ENCODE measurements at places on chromosomes 12 and 14.

DNA sequence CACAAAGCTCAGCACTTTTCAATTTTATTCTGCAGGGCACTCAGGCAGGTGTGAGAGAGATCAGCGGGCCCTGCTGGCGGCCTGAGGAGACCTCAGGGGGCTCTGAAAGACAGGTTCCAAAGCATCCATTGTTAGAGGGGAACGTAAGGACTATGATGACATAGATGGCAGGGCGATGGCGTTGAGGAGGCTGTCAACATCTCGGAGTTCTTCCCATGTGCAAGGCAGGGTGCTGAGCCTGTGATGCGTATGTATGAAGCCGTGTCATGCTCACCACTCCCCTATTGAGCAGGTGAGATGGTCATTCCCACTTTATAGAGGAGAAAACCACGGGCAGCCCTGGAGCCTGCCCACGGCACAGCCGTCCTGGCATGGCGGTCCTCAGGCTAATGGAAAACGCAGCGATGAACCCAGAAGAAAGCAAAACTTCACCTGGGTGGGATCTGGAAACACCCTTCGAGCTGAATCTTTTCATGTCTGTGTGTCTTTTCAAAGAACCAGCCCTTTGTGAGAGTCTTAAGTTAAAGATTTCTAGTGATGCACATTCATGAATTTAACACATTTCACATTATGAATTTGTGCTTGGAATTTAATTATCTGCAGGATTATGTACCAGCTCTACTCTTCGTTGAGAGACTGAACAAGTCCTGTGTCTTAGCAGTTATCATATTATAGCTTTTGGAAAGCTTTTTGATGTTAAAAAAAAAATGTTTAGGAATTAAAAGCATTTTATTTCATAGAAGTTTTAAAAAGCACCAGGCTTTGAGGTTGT lies 64.7 kb downstream of the RIMBP2 start:
- no peak for DNase-seq

DNA sequence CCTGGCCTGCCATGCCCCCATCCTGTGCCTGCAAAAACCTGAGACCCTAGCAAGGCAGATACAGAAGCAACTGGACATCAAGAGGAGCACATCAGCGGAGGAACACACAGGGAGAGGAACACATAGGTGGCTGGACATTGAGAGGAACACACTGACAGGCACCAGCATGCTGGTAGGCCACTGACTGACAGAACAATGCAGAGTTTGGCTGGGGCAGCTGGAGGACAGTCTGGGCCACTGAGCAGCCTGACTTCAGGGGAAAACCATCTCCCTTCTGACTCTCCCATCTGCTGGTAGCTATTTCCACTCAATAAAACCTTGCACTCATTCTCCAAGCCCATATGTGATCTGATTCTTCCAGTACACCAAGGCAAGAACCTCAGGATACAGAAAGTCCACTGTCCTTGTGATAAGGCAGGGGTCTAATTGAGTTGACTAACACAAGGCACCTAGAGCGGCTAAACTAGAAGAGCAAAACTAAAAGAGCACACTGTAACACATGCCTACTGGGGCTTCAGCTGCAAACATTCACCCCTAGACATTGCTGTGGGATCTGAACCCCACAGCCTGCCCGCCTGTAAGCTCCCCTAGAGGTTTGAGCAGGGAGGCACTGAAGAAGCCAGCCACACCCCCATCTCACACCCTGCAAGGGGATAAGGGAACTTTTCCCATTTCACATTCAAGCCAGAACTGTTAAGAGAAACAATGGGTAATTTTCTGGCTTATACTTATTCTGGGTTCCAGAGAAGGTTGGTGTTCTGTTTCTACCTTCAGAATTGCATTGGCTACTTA lies 22.1 kb downstream of the CLECL1 start:
- DNase-seq: no peak

GRCh38 chr12:85633491-85633890 lies 202.7 kb downstream of the RASSF9 start:
- DNase-seq: no peak

DNA sequence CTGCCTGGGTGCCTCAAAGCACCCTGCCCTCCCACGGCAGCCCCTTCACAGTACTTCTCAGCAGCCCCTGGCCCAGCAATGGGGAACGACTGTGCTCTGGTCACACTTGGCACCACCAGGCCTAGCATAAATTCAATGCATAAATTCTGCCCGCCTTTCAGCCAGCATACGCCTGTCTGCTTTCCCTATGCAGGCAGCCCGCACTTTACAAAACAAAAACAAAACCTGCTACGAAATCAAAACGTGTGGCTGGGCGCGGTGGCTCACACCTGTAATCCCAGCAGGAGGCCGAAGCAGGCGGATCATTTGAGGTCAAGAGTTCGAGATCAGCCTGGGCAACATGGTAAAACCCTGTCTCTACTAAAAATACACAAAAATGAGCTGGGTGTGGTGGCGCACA lies 33.5 kb downstream of the SNRNP35 start:
- DNase-seq: no peak

GRCh38 chr14:104687601-104688504 lies 1.6 kb upstream of the INF2 start:
- DNase-seq: no peak

DNA sequence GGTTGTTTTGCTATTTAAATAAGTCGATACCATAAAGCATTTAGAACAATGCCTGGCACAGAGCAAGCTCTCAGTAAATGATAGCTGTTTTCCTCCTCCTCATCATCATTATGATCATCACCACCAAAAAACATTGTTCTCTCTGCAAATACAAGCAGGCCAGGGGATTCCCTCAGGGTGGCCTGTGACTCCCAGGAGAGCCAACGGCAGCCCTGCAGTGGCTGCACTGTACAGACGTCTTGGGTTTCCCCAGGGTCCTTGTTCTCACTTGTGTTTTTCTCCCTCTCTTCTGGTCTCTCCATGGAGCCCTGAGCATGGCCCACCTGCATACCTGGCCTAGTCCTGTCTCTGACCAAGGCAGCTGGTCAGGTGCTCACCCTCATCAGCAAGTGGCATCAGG lies 290.9 kb upstream of the PWP1 start:
- DNase-seq: no peak

- DNase-seq: no peak
These were observed 151.5 kb upstream of the GSC start for GRCh38 chr14:94921456-94921855.

GRCh38 chr14:65373671-65374039 lies 38.9 kb upstream of the FUT8 start:
- no peak for DNase-seq

GRCh38 chr14:94460631-94461416 lies 8.2 kb upstream of the SERPINA11 start:
- no peak for DNase-seq

- DNase-seq: no peak
These were observed 486.0 kb downstream of the BCAT1 start for GRCh38 chr12:24462946-24463345.

DNA sequence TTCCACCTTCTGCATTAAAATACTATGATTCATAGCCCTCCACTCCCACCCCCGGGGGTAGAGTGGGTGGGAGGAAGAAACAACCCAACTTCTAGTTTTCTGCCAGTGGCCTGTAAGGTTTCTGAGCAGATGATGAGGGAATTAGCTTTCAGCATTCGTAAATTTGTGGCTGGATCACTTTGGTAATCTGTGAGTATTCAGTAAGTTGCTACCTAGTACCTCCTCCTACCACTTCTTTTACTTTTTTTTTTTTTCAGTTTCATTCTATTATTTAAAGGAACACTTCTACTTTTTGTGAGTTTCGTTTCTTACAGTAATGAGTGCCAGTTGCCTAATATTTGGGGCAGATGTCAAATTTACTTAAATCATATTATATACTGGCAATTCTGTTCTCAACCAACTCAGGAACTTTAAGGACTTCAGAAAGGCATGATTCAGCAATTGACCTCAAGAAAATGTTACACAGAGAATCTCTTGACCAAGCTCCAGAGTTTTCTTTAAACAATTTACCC lies 42.4 kb upstream of the EMP1 start:
- DNase-seq: no peak

- no peak for DNase-seq
These were observed 255.3 kb downstream of the BMP4 start for GRCh38 chr14:53701108-53701875.

- no peak for DNase-seq
These were observed 70.8 kb downstream of the SCN8A start for GRCh38 chr12:51661836-51662235.

- no peak for DNase-seq
These were observed 1.4 kb upstream of the SOX5 start for GRCh38 chr12:23950775-23951451.

GRCh38 chr12:5907807-5908206 lies 37.3 kb downstream of the ANO2 start:
- no peak for DNase-seq

- DNase-seq: no peak
These were observed 2.3 kb downstream of the ATXN7L3B start for GRCh38 chr12:74539765-74540526.

DNA sequence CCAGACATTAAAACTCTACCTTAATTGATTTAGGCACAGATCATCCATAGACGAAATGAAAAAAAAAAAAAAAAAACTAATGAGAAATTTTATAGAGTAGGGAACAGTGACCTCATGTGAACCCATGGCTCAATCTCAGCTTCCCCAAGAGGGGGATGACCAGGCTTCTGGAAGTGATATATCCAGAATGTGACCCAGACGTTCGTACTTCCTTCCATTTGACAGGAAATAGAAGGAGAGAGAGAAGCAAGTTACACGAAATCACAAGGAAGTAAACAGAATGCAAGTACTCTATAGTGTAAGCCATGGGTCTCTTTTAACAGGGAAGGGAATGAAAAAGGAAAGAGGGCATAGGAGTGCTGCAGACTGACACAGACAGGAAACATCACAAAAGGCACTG lies 10.1 kb downstream of the FOXN3 start:
- no peak for DNase-seq

- DNase-seq: no peak
These were observed 64.1 kb upstream of the USP15 start for GRCh38 chr12:62196146-62196545.

DNA sequence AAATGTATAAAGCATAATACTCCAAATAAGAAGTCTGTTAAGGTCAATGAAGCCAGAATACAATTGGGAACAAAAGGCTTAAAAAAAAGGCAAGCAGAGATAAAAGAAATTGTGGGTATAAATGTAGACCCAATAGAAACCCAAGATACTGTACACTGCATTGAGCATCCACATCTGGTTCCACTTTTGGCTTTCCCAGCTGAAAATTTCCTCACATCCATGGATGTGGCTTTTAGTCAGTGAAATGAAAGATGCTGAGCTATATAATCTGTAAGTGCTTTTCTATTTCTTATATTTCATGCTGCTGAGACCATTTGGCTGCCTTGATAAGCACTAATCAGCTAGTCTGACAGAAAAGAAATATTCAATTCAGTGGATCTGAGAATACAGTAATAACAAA lies 83.5 kb downstream of the PTPRR start:
- DNase-seq: no peak

GRCh38 chr14:48023881-48024280 lies 348.5 kb upstream of the MDGA2 start:
- DNase-seq: no peak

DNA sequence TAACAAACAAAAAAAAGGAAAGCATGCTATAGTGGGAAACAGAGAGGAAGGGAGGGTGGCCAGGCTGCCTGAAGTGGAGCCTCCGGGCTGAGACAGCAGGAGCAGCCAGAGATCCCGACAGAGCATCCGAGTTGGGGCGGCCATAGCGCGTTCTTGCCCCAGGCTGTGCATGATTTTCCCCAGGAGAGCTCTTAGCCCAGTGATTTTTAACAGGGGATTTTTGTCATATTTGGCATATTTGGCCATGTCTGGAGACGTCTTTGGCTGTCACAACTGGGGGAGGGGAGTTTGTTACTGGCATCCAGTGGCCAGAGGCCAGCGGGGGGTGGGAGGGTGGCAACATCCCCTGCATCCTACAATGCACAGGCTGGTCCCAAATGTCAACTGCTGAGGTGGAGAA lies 23.6 kb downstream of the BDKRB1 start:
- DNase-seq: no peak

GRCh38 chr12:114625294-114625851 lies 58.6 kb downstream of the TBX3 start:
- peak; percentile 26 for DNase-seq

DNA sequence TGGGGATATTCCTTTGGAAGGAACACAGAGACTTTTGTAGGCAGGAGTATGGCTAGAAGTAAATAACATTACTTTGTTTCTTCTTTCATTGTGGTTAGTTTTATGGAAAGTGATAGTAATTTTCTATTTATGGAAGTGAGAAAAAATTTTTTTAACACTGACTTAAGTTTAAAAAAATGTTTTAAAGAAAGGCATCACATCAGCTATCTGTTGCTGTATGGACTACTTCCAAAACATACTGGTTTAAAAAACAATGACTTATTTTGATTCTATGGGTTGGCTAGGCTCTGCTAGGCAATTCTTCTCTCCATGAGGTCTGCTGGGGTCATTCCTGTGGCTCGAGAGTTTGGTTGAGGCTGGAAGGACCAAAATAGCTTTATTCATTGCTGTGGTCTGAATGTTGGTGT lies 31.7 kb upstream of the SLC38A2 start:
- DNase-seq: no peak

GRCh38 chr12:122722387-122722786 lies 5.8 kb upstream of the HCAR3 start:
- DNase-seq: no peak

GRCh38 chr14:77084985-77085384 lies 13.1 kb upstream of the CIPC start:
- no peak for DNase-seq
